ENCODE measurements at places on chromosomes 7 and 10.

DNA sequence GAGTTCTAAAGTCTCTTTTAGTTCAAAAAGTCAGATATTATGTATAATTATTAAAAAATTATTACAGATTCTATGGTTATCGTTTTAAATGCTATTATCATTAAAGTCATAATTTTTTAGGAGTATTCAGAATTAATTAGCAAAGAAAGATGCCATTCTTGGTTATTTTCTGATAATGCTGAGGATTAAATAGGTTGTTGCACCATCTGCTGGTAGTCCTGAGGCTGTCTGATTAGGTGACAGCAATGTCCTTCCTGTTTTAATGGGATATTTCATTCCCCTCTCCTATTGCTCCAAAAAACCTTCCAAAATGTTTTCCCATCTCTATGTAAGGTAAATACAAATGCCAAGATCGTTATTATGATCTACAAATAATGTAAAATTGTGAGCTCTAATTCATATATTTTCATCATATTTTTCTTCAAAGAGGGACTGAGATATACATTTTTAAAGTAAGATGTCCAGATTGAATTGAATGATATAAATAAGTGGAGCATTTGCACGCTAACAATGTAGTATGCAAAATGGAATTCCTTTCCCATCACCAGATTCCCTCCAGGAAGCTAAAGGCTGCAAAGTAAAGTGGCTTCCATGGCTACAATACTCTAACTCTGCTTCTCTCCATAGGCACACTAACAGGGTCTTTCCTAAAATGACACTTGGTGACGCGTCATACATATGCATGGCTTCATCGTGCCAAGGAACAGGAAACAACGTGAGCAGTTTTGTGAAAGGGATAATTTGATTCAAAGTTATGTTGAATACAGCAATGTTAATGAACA, 58.8 kb upstream of the AKR1E2 start:
- DNase-seq: no peak

GRCh38 chr10:110353244-110354119, 48.8 kb upstream of the SMNDC1 start:
- peak; percentile 62 for DNase-seq

- DNase-seq: no peak
These were observed 78.5 kb downstream of the CDK14 start for GRCh38 chr7:90674625-90675024.

GRCh38 chr7:7190142-7190541, 7.8 kb downstream of the C1GALT1 start:
- DNase-seq: no peak

DNA sequence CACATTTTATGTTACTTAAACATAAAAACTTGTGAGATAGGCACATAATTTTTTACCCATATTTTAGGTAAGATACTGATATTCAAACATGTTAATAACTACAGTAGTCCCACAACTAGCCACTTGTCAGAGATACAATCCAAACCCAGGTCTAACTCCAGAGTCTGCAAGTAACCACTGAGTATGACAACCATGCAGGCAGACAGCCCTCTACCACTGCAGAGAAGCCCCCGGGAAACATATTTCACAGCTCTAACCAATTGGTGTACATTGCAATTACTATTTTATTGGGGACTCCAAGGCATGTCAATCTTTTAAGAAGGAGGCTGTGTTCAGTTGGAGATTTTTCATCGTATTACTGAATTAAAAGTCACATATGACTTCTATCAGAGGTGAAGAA, 107.2 kb upstream of the FAM133B start:
- DNase-seq: no peak

- DNase-seq: no peak
These were observed 553.6 kb upstream of the GHITM start for GRCh38 chr10:83585686-83586085.

DNA sequence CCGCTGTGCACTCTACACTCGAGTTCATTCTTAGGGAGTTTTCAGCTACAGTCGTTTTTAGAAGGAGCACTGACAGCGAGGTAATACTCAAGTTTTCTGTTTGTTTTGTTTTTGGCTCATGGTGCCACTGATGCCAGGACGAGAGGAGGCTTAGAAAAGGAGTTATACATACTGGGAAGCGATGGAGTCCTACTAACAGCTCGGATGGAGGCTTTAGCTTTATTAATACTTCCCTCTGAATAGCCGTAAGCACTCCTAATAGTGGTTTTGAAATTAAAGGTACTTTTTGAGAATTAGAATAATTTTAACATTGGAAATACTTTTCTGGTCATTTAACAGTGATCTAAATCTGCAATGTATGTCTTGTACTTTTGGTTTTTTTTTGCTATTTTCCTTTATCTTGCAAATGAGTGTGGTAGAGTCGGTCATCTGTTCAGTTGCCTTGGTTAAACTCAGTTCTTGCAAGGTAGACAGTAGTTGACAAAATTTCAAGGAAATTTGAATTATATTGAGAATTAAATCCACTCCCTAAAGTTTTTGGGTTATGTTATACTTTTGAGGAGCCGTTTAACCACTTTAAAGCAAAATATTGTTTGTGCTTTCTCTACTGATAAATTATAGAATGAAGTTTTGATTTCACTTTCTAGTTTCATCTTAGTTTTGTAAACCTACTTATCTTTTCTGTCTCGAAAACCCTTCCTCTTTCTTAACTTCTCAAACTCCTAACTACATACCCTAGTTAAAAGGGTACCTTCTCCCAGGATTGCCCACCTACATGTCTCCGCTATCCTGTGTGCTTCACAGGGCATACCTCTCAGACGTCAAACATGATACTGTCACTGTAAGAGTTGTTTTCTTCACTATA, 1.5 kb downstream of the HBP1 start:
- no peak for DNase-seq

- no peak for DNase-seq
These were observed 317.2 kb downstream of the GRID1 start for GRCh38 chr10:86049442-86049841.

GRCh38 chr7:45663167-45663921, 89.2 kb downstream of the ADCY1 start:
- no peak for DNase-seq

GRCh38 chr7:35729061-35729783, 34.3 kb upstream of the HERPUD2 start:
- no peak for DNase-seq

DNA sequence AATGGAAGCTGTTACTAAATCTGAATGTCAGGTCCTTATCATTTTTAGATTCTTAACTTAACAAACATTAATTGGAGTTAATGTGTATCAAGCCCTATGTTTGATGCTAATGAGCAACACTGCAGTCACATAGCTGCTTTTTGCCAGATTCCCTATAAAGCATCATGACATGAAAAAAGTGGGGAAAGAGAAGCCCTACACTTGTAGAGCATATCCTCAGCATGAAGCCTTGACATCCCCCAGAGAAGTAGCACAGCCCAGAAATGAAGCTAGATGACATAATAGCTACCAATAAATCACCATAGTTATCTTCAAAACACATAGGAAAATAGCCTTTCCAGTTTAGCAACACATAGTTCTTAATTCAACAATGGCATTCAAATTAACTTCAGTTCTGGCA, 49.2 kb upstream of the CDK1 start:
- DNase-seq: no peak

DNA sequence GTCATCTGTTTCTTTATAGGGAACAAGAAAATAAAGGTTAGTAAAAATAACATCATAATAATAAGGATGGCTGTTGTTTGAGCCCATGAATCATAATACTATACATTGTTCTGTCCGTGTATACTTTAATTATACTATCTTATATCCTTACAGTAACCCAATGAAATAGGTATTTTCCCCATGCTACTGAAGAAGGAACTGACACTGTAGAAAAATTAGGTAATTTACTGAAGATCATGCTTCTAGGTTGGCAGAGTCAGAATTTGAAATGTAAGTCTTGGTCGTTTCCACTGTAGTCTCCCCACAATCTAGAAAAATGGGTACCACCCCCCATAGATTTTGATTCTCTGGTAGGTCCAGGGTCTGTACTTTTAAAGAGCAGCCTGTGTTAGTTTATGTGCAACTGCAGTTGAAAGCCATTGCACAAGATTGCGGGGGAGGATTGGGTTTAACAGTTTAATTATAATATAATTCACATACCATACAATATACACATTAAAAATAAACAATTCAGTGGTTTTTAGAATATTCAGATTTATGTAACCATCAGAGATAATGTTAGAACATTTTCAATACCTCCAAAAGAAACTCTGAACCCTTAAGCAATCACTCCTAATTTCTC, 47.7 kb downstream of the SHOC2 start:
- DNase-seq: no peak

- no peak for DNase-seq
These were observed 64.3 kb upstream of the GPR22 start for GRCh38 chr7:107405559-107405958.

DNA sequence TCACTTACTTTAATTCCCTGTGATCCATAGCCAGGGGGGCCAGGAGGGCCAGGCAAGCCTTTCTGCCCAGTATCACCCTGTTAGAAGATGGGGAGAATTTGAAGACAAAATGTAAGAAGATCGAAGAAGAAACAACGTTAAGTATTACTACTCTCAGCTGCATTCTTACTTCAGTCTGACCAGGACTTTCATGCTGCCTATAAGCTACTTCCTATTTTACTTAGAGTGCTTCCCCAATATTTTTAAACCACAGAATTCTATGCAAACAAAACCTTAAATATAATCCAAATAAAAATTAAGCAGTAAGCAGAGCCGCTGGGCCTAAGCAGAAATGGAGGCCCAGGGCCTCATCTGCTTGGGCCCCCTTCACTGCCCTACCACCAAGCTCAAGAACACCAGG, 117.8 kb downstream of the COL28A1 start:
- no peak for DNase-seq

GRCh38 chr10:130871406-130871805, 440.1 kb downstream of the TCERG1L start:
- DNase-seq: no peak

DNA sequence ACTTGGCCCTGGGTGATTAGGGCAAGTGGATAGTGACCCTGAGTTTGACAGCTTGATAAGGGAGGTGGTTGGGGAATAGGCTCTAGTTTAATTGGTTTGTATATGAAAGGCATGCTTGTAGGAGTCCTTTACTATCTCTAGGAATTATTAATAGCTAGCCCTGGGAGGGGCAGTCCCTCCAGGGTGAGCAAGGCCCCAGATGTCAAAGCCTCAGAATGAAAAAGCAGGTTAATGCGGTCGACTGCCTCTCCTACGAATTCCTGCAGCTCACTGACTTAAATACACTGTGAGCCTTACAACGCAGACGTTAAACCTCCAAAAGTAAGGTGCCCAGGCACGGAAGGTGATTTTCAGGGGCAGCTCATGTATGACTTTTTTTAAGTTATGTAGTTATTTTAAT, 5.2 kb upstream of the BTBD16 start:
- no peak for DNase-seq

DNA sequence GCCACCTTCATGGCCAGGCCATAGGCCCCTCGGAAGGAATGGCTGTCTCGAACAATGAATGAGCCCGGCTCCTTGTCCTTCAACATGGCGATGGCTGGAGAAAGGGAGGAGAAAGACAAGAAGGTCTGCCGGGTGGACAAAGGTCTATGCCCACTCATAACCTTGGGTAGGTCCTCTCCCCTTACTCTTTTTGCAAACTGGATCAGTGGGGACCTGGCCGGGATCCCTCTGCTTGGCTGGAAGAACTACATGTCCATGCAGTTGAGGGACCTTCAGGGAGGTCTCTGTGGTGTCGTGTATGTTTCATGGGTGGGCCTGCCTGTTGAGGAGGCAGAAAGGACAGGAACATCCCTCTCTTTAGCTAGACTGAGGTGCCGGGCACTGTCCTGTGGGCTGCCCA, 284.8 kb downstream of the TNS3 start:
- no peak for DNase-seq

DNA sequence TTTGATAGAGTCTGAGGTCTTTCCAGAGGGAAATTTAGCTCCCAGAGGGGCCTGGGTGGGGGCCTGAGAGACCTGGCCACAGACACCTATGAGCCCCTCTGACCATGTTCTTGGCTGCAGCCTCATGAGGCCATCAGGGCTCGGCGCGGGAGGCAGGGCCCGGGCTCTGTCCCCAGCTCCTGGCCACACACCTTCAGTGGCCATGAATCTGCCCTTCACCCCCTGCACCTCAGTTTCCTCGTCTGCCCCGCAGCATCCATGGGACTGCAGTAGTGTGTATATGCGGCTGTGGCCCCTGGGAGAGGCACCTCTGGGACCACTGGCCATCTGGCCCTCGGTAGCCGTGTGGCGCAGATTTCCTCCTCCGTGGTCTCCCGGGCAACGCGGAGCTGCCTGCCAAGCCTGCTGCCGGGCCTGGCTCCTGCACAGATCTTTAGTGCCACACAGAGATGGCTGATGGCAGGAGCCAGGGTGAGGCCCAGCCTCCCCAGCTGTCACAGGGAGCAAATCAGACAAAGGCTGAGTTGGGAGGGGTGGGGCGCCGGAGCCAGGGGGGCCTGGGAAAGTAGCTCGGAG, 23.6 kb upstream of the ADCYAP1R1 start:
- DNase-seq: no peak

- DNase-seq: no peak
These were observed 26.3 kb downstream of the DNMBP start for GRCh38 chr10:99983280-99983988.

DNA sequence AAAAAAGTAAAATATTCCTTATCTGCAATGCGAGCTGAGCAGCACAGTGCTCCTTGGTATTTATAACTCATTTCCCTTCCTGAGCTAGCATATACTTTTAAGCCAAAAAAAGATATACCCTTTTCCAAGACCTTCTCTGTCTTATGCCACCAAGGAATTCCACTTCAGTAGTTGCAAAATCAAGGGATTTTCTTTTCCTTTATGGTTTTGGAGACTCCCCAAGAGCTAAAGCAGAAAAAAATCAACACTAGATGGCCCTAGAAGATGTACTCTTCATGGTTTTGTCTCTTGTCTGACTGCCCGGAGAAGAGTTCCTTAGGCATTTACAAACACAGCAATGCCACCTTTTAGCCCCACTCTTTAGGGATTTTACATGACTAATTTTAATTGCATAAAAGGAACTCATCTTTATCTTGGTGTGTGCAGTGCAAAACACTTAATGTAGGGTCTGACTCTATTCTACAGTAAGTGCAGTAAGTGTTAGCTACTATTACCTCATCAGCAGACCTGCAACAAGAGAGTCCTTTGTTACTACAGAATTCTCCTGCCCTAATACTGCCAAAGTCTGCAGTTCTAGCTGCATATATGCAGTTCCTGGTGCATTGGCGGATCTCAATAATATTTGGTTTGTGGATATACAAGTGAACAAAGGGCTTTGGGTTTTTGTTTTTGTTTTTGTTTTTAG, 443.3 kb downstream of the GFRA1 start:
- no peak for DNase-seq

GRCh38 chr7:121279822-121280221, 49.0 kb upstream of the WNT16 start:
- no peak for DNase-seq

- DNase-seq: no peak
These were observed 22.9 kb downstream of the PIK3AP1 start for GRCh38 chr10:96697438-96697837.

All from activated T-cell treated with anti-CD3 and anti-CD28 coated beads, Interleukin-2, amount 50 U/mL, for 24 hours (primary cell).